ENCODE measurements at places on chromosomes 16 and 17.

DNA sequence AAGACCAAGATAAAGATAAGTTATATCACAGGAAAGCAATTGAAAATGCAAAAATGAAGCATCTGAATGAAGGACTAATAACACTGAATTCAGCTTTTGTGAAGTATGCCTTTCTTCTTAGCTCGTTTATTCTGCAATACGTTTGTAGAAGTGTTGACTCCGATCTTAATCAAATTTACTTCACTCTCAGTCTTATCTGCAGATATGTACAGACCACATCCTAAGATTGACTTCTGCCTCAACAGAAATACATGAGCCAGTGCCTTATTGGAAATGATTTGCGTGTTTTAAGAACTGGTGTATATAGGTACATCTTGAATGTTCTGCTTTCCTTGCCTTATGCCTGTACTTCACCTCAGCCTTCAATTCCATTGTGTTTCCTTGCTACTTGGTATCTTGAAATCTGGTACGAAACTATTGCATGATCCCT, 1.3 kb downstream of the ATF7IP2 start:
- peak; percentile 4 for DNase-seq

GRCh38 chr17:55426851-55427586, 5.4 kb upstream of the MMD start:
- DNase-seq = no peak

GRCh38 chr16:9934723-9935508, 247.3 kb downstream of the GRIN2A start:
- DNase-seq = no peak

- no peak for DNase-seq
Observed at GRCh38 chr16:85987750-85988078, 88.8 kb downstream of the IRF8 start.

DNA sequence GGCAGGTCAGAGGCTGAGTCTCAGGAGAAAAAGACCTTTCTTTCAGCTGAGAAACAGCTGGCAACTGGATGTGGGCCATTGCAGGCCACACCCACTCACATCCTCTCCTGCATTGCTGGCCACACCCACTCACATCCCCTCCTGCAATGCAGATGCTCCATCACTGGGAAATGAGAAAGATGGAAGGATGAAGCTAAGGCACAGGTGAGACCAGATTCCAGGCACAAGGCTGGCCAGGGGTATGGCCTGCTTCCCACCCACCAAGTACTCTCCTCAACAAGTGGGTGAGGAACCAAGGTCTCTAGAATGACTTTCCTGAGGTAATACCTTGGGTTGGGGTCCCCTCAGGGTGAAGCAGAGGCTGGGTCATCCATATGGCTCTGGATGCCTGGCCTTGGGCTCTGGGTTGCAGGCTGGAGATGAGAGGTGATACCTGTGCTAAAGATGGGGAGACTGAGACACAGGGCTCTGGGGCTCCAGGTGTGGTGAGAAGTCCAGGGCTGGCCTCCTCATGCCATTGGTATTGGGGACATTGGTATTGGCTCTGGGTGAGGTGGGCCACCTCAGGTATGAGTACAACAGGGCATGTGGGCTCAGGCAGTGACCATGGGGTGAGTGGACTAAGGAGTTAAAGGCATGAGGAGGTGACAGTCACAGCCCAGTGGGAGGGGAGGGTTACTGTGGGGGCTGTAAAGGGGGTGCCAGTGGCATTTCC, 1726.8 kb downstream of the TP53TG3F start:
- no peak for DNase-seq

- no peak for DNase-seq
Observed at GRCh38 chr17:14052886-14053615, 16.3 kb upstream of the COX10 start.

DNA sequence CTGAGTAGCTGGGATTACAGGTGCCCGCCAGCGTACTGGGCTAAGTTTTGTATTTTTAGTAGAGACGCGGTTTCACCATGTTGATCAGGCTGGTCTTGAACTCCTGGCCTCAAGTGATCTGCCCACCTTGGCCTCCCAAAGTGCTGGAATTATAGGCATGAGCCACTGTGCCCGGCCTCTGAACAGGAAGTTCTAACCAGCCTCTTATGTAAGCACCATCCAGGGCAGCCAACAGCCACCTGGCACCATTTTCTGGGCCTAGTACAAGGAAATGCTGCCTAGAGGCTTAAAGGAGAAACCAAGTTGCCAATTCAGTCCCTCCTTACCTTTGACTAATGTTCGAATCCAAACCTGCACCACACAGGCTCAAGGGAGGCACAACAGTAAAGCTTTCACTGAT, 8.5 kb upstream of the SLC39A11 start:
- DNase-seq = no peak

DNA sequence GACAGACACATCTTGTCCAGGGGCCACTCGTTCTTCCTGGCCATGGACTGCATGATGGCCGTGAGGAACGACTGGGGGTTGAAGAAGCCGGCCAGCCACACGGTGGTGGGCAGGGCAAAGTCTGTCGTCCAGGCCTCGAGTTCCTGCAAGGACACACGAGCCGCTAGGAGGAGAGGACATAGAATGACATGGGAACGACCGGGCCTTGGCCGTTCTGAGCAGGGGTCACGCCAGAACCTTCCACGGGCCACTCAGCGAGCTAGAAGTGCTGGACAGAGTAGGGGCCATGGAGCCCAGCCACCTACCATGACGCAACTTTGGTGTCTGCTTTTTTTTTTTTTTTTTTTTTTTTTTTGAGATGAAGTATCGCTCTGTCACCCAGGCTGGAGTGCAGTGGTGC, 47.0 kb downstream of the PGS1 start:
- DNase-seq = no peak
